ENCODE measurements at places on chromosomes 2 and 18.

DNA sequence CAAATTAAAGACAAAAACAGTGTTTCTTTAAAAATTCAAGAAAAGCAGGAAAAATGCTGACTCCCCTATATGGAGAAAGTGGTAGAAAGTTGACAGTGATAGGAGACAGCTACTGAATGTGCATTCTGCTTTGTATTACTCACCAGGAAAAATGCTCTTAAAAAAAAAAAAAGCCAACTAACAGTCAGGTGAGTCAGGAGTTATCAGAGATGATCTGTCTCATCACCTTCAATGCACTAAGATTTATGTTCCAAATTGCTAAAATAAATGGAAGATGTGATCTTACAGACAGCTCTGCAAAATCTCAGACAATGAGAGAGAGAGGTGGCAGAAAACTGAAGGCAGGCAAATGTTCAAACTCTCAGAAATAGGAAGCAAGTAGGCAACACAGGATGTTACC lies 47.6 kb upstream of the ZNF521 start:
- DNase-seq: no peak

GRCh38 chr2:237488901-237489860 lies 2.1 kb downstream of the MLPH start:
- DNase-seq: no peak

DNA sequence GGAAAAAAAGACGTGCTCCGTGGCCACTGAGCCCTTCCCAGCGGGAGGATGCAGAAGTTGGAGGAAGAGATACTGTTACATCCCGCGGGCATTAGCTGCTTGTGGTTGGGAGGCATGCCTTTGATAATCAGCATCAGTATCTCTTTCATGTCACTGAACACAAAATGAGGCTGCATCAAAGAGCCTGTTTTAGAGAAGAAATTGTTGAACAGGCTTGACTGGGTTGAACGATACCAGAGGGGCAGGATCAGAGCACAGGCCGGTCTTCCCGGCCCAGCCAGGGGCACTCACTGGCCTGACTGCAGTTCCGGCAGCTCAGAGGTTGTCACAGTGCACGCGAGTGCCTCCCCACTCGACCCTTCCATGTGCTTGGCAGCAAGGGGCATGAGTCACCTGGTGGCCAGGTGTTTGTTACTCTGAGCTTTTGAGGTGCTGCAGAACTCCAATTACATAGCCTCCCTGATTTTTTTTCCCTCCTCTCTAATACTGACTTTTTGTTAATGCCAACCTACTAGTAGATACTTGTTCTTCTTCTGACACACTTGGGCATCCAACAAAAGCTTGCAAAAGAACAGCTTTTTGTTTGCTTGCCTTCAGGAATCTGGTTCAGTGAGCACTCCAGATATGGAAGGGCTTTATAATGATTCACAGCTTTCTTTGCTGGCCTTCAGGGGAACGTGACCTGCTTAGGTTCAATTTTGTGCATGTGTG lies 121.6 kb downstream of the VAPA start:
- no peak for DNase-seq

- DNase-seq: no peak
These were observed 80.9 kb upstream of the SMAD7 start for GRCh38 chr18:49031511-49032188.

GRCh38 chr2:84938194-84938879 lies 32.6 kb upstream of the KCMF1 start:
- DNase-seq: no peak

- DNase-seq: no peak
These were observed 56.0 kb upstream of the KLF7 start for GRCh38 chr2:207221731-207222130.

GRCh38 chr2:217285926-217286325 lies 426.1 kb upstream of the TNP1 start:
- DNase-seq: no peak

DNA sequence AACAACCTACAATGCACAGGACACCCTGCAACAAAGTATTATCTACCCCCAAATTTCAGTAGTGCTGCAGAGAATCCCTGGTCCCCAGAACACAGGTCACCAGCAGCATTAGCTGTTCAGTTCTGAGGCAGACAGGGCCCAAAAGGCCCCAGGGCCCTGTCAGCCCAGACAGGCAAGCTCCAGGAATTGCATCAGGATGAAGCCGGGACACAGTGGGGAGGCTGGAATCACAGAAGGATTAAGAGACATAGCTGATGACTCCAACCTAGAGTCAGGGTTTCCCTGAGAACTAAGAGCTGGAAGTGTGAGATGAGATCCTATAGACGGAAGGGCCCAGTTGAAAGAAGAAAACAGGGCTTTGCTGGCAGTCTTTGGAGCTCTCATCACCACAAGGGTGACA lies 148.1 kb downstream of the GALNT14 start:
- no peak for DNase-seq

DNA sequence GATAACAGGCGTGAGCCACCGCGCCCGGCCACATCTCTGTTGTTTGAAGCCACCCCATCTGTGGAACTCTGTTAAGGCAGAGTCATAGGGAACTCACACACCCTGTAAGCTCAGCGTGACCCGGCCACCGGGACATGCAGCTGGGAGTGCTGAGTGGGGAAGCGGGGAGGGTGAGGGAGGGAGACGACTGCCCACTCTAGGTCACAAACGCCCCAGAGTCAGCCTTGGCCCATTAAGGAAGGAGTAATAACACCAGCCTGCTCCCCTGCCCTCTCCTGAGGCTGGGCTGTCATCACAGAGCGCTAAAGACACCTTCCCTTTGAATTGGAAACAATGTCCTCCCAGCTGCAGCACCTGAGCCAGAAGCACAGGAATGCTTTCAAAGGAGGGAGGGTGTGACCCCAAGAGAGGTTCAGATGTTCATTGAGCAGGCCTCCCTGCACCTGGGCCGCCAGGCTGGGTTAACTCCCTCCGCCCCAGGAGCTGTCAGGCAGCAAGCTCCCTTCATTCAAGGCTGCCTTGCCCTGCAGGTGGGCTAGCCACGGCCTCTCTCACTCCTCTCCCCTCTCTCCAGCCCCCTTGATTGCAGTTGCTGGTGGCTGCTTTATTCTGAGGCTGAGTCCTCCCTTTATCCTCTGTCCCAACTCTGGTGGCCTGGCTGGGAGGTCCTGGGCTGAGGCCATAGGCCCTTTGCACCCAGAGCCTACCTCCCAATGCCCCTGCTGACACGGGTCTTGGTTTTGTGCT lies 77.2 kb upstream of the HPCAL1 start:
- DNase-seq: no peak

GRCh38 chr2:86140969-86141392 lies 34.9 kb downstream of the PTCD3 start:
- DNase-seq: no peak

DNA sequence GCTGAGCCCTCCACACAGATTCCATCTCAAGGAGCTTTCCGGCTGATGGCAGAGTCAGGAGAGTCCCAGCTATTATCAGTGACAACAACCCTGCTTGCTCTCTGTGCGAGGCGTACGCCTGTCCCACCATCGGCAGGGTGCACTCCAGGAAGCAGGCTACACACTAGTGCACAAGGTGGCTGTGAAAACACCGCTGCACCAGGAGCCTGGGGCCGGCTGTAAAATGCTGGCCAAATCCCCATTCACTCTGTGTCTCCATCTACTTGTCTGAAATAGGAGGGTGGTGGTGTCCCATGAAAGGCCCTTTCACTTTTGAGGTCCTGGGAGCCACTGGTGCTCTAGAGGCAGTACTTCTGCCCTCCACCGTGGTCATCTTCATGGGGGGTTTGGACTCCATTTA lies 183.2 kb upstream of the SMAD2 start:
- DNase-seq: no peak

DNA sequence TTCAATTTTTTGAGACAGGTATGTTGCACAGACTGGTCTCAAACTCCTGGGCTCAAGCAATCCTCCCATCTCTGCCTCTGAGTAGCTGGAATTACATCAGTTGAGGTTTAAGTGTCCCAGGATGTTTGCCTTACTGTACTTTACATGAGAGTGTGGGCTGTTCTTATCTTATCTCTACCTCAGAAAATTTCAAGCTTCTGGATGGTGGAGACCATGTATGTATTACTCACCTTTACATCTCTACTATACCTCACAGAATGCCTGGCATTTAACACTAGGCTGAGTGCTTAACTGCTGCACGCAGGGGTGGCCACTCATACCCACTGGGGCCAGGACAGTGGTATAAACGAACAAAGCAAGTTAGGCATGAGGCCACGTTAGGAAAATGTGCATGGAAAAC lies 272.0 kb upstream of the RAB12 start:
- no peak for DNase-seq

Measured in stimulated activated CD8-positive, alpha-beta memory T cell treated with anti-CD3 and anti-CD28 coated beads, Interleukin-4, amount 100 ng/mL, for 1 hour (primary cell).